ENCODE measurements at places on chromosomes 2 and 18.

- DNase-seq: no peak
Measured at GRCh38 chr2:132489150-132489549, 72.5 kb downstream of the GPR39 start.

DNA sequence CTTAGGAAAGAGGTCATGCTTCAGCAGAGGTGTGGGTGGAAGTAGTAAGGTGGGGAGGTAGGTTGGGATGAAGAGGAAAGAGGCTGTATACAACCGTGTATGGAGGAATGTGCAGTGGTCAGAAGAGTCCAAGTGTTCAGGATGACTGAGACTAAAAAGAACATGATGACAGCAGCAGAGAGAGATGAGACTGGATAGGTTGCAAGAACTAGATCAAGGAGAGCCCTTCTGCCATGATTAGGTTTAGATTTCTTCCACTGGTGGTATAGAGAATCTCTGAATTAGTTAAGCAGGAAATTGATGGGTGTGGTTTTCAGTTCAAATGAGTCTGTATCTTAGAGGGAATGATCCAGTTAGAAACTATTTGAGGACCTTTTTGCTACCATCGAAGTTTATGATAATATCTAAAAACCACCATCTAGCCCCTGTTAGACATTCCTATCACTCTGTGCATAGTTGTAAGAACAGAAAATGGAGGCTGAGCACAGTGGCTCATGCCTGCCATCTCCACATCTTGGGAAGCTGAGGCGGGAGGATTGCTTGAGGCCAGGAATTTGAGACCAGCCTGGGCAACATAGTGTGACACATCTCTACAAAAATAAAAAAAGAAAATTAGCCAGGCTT, 221.0 kb downstream of the LTBP1 start:
- DNase-seq: no peak

GRCh38 chr2:138267902-138268254, 233.7 kb upstream of the SPOPL start:
- DNase-seq: no peak

DNA sequence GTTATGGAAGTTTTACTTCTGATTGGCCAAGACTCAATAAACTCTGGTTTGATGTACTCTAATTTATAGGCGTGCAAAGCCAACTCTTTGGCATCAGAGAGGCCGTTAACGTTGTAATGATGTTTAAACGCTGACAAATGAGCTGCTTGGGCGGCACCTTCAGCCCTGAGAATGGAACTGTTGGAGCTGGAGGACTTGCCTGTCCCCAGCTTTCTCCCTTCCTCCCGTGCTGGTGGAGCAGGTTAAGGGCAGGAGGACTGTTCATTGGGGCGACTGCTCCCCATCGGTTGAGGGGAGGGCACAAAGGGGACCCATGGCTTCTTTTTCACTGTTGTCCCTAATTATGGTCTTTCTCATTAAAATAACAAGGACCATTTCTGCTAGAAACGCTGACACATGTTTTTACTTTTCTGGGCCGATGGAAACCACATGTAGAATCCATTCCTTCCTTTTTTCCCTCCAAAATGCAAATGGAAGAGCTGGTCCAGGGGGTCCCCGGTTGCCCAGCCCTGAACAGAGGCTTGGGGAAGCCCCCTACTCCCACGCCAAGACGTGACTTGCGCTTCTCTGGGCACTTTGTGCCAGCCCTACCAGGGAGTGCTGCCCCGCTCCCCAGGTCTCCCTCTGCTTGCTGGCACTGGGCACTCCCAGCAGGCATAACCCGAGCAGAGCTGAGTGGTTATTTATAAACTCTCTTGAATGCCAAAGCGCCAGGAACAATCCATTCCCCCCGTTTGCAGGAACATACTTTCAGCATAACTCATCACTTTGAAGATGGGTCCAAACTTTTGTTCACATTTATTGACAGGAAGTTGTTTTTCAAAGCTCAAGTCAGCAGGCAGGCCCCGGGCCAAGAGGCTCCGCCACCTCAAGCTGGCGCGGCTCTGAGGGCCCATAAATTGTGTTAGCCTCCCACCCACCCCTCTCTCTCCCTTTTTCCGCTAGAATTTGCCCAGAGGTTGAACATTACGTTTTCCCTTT, 170.1 kb downstream of the ASB1 start:
- no peak for DNase-seq

GRCh38 chr2:194696690-194697089, 960.3 kb upstream of the SLC39A10 start:
- DNase-seq: no peak

- no peak for DNase-seq
Measured at GRCh38 chr2:207617011-207617671, 8.1 kb downstream of the METTL21A start.

DNA sequence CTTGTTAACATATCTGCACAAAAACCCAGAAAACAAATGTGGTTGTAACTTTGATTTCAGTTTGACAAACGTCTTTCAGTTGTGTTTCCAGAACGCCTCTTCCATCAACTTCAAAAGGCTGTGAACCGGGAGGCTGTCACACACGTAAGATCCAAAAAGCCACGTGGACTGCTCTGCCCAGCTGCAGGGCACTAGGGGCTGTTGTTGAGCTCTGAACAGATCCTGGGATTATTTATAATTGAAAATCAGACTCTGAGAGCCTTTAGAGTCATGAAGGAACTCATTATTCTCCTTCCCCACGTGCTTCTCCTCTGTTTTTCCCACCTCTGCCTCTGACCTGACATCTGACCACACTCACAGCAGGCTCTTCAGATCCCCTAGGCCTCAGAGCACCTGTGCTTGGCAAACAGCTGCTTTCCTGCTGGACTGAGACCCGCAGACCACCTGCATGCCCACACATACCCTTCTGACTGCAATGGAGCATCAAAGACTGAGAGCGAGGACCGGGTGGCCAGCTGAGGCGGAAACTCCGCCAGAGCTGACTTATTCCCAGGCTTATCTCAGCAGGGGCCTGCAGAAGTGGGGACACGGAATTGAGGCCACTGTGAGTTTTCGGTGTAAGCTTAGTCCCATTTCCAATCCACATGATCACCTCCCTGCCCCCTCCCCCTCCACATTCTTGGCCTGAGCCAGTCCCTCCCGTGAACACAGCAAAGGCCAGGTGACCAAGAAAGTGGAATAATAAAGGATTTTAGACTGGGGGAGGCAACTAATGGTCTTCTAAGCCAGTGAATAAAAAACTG, 114.8 kb downstream of the ATL2 start:
- DNase-seq: no peak
